ENCODE measurements at places on chromosomes 12 and 14.

- no peak for DNase-seq
These were observed 25.4 kb downstream of the BCL11B start for GRCh38 chr14:99246536-99247097.

DNA sequence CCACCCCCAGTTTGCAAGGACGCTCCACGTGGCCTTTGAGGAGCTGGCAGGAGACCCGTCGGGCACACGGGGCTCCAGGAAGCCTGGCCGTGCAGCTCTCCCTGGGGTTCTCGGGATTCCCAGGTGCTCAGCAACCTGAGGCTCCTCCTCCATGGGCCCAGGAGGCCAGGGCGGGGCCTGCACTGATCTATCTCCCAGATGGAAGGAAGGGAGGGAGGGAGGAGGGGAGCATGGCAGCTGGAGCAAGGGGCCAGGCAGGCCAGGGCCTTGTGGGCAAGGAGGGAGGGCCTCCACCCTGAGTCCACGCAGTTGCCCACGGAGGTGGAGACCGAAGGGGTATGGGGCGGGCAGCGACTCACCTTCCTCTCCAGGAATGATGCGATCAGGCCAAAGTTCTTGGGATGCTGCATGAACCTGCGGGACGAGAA lies 127.3 kb downstream of the RFLNA start:
- no peak for DNase-seq

DNA sequence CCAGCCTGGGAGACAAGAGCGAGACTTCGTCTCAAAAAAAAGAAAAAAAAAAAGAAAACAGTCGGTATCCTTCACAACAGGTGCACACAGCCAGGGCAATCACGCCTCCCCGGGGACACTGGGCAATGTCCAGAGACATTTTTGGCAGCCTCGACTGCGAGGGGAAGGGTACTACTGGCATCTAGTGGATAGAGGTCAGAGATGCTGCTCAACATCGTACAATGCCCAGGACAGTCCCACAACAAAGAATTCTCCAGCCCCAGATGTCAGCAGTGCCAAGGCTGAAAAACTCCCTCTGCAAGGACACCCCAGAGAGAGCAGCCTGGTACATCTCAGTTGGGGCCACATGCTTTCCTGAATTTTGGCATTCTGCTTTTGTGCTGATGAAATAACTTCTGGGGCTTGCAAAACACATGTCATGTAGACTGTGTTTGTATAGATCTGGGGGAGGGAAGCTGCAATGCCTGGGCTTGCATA lies 21.5 kb downstream of the ALDH2 start:
- DNase-seq: no peak

- no peak for DNase-seq
These were observed 19.9 kb downstream of the SH2B3 start for GRCh38 chr12:111425655-111426054.

GRCh38 chr12:56007564-56008559 lies 10.8 kb downstream of the SUOX start:
- peak; percentile 51 for DNase-seq

DNA sequence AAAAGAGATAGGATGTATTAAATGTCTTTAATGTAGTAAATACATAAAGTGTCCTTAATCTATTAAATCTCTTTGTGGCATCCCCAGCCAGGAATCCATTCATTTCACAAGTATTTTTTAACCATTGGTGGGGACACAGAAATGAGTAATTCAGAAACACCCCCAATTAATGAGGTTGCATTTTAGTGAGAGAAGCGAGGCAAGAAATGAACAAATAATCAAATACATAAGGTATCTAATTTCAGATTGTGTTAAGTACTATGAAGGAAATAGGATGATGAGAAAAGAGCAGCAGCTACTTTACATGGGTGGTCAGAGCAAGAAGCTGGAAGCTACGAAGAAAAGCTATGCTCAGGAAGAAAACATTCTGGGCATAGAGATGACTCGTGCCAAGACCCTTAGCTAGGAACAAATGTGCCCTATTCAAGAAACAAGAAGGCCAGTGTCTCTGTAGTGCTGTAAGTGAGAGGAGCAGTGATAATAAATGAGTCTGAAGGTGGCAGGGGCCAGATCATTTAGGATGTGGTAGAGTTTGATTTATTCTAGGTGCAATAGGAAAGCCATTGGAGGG lies 60.5 kb upstream of the IGF1 start:
- DNase-seq: no peak

DNA sequence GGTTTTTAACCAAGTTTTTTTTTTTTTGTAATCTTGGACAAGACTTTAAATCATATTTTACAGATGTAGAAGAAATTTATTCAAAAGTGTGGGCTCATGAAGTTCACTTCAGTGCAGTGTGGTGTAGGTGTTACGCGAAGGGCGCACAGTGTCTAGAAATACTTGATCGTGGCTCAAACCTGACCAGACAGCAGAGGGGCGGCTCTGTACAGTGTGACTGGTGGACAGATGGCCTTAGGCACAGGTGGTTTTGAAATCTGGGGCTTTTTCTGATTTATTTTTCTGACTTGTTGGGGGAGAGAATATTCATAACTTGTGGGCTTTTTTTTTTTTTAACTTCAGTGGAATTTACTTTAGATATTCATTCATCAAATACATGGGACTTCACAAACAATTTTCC lies 179.2 kb downstream of the PELI2 start:
- no peak for DNase-seq

- no peak for DNase-seq
These were observed 189.0 kb upstream of the AMIGO2 start for GRCh38 chr12:47268501-47269454.

DNA sequence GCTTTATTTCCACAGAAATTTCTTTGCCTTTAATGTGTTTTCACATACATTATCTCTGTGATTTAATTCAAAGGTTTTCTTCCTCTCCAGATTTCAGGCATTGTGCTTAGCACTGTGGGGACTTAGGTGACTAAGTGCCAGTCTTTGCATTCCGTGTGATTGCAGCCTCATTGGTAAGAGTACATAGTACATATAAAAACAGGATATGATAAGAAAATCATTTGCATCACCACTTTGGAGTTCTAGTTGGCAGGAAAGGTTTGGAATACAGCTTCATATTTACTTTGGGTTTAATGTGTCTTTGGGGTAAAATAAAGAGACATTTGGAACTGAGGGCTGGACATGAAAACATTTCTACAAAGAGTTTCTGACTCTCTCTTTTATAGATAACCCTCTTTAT lies 37.8 kb upstream of the C12orf75 start:
- no peak for DNase-seq

GRCh38 chr12:113137861-113138783 lies 2.6 kb upstream of the RASAL1 start:
- no peak for DNase-seq

DNA sequence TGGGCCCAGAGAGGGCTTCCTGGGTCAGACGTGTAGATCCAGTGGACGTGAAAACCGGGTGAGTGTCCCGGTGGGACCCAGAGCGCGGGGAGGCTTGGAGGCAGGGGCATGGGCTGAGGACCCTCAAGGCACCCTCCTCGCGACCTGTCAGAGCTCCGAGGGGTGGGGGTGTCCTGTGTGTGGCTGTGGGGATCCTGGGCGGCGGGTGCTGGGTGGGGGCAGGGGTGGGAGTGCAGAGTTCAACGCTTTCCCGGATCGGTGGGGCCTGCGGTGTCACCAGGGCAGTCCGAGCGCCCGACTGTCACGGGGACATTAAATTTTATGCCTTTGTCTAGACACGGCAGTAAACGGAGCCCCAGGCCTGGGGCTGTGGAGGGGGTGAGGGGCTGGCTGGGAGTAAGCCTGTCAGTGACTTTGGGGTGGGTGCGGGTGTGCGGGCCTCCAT lies 1.0 kb downstream of the TMEM121 start:
- no peak for DNase-seq

- DNase-seq: no peak
These were observed 48.0 kb upstream of the OR6J1 start for GRCh38 chr14:22692194-22692593.

DNA sequence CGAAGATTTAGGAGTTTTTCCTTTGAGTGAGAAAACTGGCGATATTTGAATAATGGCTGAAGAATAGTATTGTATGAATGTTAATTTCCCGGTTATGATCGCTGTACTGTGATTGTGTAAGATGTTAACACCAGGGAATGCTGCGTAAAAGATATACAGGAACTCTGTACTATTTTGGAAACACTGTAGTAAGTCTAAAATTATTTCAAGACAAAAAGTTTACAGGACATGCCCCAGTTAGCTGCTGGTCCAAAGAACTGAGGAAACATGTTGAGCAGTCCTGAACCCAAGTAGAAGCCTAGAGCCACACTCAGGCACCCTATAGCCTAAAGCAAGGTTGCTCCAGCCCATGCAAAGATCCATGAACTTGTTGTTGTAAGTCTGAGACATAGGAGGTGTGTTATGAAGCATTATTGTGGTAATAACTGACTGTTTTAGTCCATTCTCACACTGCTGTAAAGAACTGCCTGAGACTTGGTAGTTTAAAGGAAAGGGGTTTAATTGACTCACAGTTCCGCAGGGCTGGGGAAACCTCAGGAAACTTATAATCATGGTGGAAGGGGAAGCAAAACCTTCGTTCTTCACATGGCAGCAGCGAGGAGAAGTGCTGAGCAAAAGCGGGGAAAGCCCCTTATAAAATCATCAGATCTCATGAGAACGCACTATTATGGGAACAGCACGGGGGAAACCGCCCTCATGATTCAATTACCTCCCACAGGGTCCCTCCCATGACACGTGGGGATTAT lies 99.8 kb upstream of the RESF1 start:
- DNase-seq: no peak

DNA sequence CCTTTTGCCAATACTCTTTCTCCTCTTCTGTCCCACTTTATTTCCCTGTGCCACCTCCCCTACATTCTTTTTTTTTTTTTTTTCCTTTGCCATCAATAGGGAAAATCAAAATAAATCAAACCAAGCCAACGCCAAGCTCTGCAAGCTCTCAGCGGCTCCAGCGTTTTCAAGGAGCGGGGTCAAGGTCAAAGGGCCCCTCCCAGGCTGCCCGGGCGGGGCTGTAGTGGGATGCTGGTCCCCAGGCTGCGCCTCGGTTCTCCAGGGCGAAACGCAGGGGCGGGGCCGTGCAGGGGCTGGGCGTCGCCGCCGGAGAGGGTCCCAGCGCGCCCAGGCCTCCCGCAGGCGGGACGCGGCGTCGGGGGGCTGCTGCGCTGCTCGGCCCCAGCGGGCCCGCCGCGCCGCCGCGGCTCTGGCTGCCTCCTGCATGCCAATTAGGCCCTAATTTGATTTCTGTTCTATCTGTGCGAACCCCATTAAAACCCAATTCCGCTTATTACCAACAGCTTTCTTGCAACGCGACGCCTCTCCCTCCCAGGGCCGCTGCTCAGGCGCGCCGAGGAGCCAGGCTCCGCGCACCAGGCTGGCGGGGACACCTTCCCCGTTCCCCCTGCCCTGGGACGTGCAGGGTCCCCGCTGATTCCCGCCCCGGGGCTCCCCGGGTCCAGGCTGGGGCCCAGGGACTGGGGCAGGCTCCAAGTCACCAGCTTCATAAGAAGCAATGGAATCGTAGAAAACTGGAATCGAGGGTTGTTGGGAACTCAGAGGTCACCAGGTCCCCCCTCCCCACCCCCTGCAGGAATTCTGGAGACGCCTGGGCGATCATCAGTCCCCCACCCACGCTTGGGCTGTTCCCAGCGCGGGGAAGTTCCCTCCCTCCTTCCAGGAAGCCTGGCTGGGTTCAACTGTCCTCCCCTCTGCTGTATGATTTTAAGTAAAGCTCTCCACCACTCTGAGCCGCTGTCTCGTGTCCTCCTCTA lies 50.7 kb upstream of the MAP1LC3B2 start:
- no peak for DNase-seq

DNA sequence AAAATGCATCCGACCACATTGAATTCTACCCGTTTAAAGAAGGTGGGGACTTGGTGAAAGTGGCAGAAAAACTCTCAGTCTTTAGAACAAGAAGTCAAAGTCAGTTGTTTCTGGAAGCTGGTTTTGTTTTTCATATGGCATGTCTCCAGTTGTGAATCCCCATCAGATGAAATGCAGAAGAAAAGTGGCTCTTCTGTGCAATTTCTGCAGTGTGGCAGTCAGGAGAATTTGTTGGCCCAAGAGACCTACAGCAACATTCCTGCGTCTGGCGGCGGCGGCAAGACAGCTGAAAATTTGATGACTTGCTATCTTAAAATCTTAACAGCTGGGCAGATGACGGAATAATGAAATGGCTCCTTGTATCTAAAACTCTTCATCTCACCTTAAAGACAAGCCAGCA lies 201.5 kb downstream of the FOXN3 start:
- DNase-seq: no peak

GRCh38 chr14:92668276-92668973 lies 80.0 kb downstream of the LGMN start:
- DNase-seq: no peak

All from activated effector memory CD4-positive, alpha-beta T cell treated with Interleukin-2 at 50 U/mL for 16 hours (primary cell).